Left hindlimb (tissue), 1 donor: ENCODE measurements at places on chromosomes 7 and 10.

DNA sequence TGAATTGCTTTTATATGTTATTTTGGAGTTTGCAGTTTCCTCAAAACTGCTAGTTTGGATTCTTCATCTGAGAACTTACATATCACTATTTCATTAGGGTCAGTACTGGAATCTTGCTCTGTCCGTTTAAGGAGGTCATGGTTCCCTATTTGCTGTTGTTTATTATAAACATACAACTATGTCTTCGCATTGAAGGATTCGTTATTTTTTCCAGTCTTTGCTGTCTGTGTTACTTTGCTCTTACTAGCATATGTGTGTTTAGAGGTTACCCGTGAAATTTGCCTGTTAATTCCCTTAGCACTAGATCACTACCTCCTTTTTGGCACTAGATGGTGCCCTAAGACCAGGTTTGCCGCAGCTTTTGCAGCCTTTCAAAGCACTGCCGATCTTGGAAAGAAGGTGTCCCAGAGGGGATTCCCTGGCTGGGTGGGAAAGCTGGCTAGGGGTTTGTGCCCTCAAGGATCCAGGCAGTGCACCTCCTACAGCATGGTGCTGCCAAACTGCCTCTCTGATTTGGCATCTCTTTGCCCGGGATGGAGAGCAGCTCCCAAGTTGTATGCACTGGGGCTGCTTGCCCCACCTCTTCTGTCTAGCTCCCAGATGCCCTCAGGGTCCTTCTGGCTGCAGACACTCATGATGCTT lies 103.1 kb upstream of the APBB1IP start:
- DNase-seq = peak; percentile 33

DNA sequence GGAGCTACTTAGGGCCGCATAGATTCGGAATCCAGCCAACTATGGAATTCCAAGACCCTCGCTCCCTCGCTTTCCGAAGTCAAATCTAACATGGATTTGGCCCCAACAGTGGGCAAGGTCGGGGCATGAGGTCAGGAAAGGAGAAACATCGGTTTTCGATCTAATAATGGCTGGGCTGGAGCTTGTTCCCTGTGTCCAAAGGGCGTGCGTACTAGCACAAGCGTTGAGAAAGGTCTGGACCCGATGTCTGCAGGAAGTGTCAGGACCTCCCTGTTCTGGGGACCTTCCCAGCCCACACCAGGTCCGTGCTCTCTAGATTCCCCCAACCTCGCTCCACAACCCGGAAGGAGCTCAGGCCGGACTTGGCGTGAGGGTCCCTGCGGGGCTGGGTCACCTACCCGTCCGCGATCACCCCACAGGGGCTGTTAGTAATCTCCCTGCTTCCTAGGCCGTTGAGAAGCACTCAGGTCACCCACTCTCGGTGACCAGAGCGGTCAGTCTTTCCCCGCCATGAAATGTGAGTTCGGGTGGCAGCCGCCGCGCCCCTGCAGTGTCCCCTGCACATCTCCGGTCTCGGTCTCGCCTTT lies 4.8 kb downstream of the FEZF1 start:
- DNase-seq = no peak

- no peak for DNase-seq
Observed at GRCh38 chr10:63054889-63055611, 78.1 kb upstream of the NRBF2 start.

DNA sequence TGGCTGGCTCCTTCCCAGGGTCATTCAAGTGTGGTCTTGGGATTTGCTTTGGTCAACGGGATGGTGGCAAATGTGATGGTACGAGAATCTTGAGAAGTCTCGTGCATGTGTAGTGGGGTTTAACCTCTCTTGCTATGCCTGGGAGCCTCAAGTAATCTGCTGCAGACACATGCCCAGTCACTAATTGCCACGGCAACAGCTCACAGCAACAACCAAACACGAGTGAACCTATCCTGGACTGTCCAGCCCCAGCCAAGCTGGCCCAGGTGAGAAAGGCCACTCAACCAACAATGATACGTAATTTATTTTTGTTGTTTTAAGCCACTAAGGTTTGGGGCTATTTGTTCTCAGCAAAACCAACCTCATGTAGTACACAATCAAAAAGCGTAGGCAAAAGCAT lies 38.1 kb upstream of the DDC start:
- no peak for DNase-seq

DNA sequence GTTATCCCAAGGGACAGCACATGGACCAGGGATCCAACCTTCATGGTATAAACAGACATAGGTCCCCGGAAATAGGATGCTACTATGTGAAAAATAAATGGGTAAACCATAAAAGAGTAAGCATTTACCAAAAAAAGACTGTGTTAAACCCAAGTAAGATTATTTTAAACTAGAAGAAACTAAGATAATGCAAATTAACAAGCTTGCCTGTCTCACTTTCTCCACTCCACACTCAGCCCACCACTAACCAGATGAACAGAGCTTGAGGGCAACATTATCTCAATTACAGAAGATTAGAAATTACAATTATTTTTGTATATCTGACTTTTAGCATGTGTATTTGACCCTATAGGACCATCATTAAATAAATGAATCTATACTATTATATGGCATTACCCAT lies 117.2 kb upstream of the CAV2 start:
- no peak for DNase-seq

- DNase-seq = peak; percentile 65
Observed at GRCh38 chr7:23680414-23681405, 711 bp downstream of the FAM221A start.

- no peak for DNase-seq
Observed at GRCh38 chr10:25245165-25245564, 70.4 kb downstream of the GPR158 start.

- DNase-seq = no peak
Observed at GRCh38 chr7:100879685-100880261, 4.9 kb downstream of the SRRT start.

GRCh38 chr7:22802426-22802825 lies 20.2 kb downstream of the TOMM7 start:
- no peak for DNase-seq

- no peak for DNase-seq
Observed at GRCh38 chr10:122656308-122656705, 43.3 kb downstream of the C10orf120 start.

DNA sequence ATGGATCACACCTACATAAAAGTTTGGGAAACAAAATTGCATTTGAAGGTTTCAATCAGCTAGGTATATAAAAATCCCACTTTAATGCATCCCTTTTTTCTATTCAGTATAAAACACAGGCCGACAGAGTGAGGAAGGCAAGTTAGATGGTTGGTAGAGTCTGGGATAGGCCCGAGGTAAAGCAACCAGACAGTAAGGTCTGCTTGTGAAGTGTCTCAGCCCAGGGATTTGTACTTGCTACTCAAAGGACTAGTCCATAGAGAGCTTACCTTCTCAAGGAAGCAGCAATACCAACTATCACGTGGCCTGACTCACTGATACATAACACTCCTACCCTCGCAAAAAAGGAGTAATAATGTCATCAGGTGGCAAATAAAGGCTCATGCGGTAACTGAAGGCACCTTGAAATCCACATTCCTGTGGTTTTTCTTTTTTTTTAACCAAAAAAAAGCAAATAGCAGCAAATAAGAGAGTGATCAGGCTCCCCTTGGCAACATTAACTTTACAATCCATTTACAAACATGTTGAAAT lies 56.2 kb upstream of the ATP6V0A4 start:
- no peak for DNase-seq

DNA sequence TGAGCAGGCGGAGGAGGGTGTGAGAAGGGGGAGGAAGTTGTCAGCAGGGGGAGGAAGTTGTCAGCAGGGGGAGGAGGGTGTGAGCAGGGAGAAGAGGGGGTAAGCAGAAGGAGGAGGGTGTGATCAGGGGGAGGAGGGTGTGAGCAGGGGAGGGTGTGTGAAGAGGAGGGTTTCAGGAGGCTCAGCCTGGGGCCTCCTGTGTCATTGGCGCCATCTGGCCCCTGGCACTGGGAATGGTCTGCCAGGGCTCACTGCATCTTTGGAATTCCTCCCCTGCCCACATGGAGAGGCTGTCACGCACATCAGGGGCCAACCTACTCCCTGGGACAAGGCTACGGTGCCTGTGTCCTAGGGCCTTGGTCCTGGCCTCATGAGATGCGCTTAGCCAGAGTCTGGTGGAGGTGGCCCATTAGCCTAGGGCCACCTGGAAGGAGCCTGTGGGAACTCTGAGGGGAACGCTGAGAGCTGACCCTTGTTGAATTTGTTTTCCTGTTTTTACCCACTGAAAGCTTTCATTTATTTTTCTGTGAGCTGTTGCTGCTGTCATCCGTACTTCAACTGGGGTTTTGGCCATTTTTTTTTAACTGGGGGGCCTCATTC lies 18.0 kb downstream of the CAMK2B start:
- no peak for DNase-seq

GRCh38 chr10:130961506-130962239 lies 349.8 kb downstream of the TCERG1L start:
- DNase-seq = no peak

- no peak for DNase-seq
Observed at GRCh38 chr7:122307228-122307621, 2.7 kb upstream of the FEZF1 start.

GRCh38 chr7:98598846-98599615 lies 18.1 kb upstream of the NPTX2 start:
- DNase-seq = no peak

DNA sequence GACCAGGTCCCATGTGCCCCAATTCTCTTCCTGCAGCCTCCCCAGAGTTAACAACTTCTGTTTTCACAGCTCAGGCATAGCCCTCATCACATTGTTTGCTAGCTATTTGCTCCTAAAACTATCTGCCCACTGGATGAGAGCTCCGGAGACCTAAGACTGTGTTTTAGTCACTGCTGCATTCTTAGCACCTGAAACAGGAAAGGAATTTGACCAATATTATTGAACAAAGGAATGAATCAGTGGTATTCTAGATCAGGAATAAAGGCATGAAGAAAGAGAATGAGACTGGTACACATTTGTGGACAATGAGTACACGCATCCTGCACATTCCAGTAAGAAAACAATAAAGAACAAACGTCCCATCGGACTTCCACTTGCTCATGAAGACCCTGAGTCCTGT lies 54.8 kb downstream of the PPP1R17 start:
- DNase-seq = no peak

- peak; percentile 81 for DNase-seq
Observed at GRCh38 chr7:102253973-102254370, 32.7 kb upstream of the SH2B2 start.

GRCh38 chr7:54802841-54803240 lies 43.8 kb upstream of the SEC61G start:
- DNase-seq = no peak

DNA sequence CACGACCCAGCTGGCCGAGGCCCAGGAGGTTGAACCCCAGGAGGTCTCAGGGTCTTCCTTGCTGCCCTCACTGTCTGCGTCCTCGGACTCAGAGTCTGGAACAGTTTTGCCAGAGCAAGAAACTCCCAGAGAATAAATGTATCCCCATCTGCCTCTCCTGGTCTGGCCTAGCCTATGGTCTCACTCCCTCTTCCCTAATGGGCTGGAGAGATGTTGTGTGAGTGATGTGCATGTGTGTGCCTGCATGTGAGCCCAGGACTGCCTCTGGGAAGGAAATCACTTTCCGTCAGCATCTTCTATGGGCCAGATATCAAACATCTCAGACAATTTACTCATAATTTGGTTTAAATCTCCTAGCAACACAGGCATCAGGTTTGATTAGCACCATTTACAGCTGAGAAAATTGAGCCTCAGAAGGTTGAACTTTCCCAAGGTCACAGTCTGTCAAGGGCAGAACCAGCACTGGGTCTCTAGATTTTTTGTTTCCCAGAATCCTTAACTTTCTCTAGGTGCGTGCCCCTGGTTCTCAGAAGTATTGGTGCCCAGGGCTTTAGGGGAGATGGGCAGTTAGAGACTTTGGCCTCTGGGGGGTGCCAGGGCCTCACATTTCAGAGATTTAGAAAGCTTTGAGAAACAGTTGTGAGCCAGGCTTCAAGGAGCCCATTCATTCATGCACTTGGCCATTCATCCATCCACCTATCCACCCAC lies 4.9 kb downstream of the TMEM270 start:
- no peak for DNase-seq

DNA sequence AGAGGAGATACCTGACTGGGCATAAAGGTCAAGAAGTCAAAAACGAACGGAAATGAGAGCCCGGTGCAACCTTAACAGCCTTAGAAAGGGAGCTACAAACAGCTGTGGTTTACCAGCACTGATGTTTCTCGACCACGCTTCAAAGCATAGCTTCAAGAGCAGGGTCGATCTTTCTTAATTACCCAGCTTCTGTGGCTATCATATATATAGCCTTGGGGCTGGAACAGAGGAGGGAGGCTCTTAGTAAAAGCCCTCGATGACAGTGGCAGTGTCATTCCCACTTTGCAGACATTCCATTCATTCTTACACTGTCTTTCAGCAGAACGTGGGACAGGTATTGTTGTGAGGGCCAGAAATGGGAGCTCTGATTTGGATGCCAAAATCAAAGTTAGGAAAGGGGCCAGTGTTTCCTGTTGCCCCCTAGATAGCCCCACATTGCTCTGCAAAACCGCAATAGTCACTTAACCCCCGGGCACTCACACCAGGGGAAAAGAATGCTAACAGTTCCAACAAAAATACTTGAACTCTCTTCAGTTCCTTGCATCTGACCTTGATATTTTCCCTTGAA lies 141.5 kb downstream of the MTPAP start:
- no peak for DNase-seq

DNA sequence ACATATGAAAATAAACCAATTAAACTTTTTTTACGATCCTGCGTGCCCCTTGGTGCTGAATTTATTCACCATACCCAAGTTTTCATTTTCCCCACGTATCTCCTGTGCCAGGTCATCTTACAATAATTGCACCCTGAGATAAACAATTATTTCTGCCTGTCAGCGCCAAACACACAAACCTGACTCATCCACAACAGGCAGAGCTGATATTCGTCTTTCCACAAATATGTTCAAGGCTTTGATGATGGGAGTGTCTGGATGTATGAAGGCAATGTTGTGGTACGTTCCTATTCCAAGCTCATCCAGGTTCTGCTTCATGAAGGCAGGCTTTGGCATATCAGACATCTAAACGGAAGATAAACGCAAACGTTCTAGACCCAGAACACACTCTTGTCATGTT lies 45.8 kb upstream of the RHEB start:
- DNase-seq = no peak

DNA sequence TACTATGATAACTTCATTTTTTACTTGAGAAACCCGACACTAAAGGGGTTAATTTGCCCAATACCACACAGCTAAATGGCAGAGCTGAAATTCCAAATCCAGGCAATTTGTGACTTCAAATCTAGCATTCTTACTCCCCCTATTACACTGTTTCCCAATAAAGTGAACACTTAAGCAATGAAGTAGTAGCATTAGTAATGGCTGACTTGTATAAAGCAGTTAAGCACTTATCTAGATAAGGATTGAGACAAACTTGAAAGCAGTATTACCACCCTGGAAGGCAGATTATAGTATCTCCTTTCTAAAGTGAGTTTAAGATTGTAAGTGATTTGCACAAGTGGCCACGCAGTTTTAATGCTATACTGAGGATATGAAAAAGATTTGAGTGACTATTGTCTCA lies 39.3 kb downstream of the WASL start:
- DNase-seq = no peak

- DNase-seq = no peak
Observed at GRCh38 chr7:104933521-104933988, 80.5 kb upstream of the KMT2E start.

- DNase-seq = no peak
Observed at GRCh38 chr7:11486271-11486670, 345.7 kb downstream of the THSD7A start.

- DNase-seq = no peak
Observed at GRCh38 chr7:135970682-135971365, 6.3 kb downstream of the MTPN start.

GRCh38 chr7:68107968-68108367 lies 1111.3 kb downstream of the TYW1 start:
- DNase-seq = peak; percentile 31
